Brain microvascular endothelial cell (primary cell): ENCODE measurements at places on chromosomes 12 and 14.

- DNase-seq, result no peak
Observed at GRCh38 chr12:99917711-99918402, 66.9 kb downstream of the ANKS1B start.

DNA sequence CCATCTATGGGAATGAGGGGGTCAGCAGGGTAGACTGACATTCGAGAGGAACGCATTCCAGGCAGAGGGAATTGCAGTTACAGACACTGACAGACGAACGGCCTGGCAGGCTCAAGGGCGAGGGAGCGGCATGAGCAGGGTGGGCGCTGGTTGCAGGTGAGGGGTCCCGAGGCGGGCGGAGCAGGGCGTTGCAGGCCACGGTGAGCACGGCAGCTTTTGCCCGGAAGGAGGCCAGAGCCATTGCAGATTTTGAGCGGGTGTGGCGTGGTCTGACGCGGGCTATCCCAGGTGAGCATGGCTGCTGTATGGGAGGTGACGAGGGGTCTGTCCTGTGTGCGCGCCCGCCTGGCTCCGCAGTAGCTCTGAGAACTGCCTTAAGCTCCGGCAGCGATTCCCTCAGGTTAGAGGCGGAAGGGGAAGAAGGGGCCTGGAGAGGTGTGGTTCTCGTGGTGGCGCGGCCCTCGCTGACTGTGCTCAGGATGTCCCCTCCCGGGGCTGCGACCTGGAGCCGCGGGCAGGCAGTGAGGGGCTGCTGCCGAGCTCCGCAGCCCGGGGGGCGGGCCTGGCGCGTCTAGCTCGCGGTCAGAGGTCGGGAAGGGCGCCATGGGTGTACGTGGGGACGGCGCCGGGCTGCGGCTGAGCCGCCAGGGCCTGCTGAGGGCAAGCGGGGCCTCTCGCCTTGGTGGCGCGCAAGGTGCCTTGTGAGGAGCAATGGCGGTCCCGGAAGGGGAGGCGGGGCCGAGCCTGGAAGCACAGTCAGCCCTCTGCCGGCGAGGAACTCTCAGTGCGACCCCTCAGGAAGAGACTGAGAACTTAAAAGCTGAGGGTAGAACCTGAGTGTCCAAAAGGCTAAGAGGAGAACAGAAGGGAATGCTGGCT, 177.1 kb downstream of the CACNA1C start:
- DNase-seq, result no peak

DNA sequence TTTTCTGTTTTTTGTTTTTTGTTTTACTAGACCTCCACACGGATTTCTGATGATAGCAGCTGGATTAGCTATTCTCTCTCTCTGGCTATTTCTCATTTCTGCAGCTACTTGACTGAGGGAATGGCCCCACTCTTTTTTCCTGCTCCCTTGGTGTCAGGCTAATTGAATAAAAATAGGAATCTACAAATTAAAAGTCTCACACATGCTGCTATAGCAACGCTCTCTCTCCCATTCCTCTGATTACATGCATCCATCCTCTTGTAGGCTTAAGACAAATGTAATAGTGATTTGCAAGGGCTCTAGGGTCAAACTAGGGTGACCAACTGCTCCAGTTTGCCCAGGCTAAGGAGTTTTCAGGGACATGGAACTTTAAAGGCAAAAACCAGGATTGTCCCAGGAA, 221.8 kb downstream of the PHLDA1 start:
- DNase-seq, result no peak

GRCh38 chr14:94699831-94700230, 70.1 kb downstream of the GSC start:
- DNase-seq, result no peak

GRCh38 chr12:53476769-53477209, 22.5 kb downstream of the MAP3K12 start:
- DNase-seq, result no peak

- DNase-seq, result no peak
Observed at GRCh38 chr12:6692888-6693287, 3.7 kb upstream of the ZNF384 start.

GRCh38 chr12:50626026-50626425, 121.2 kb downstream of the DIP2B start:
- DNase-seq, result no peak

DNA sequence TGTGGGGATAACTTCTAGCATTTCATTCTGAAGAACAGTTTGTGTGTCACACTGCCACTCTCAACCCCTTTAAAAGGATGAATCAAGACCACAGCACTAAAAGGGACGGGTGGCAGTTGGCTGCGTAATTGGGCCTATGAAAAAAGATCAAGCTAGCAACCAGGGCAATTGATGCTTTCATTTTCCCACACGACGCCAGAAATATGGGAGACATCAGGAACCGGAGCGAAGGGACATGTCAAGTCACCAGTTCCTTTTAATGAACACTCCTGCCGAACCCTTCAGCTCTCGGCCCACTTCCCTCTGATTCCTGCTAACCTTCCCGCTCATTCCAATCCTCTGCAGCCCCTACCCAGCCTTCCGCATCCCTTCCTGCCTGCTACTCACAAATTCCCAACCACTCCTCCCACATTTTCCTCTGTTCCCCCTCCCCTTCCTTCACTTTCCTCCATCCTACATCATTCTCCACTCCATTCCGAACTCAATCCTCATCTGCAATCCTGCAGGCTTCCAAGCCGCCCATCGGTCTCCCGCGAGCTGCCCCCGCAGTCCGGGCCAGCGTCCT, 753 bp downstream of the CSRNP2 start:
- DNase-seq, result peak; percentile 34

DNA sequence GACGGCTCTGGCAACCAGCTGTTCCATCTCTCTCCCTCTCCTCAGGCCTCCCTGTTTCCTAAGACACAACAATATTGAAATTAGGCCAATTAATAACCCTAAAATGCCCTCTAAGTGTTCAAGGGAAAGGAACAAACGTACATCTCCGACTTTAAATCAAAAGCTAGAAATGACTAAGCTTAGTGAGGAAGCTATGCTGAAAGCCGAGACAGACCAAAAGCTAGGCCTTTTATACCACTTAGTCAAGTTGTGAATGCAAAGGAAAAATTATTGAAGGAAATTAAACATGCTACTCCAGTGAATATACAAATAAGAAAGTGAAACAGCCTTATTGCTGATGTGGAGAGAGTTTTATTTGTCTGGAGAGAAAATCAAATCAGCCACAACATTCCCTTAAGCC, 61.8 kb upstream of the CATSPERB start:
- DNase-seq, result no peak

- DNase-seq, result no peak
Observed at GRCh38 chr14:89139404-89140247, 277.4 kb downstream of the FOXN3 start.
